Left renal pelvis (tissue), 4 donors: ENCODE measurements at places on chromosomes 12 and 14. TPM values are rescaled to one million over a fixed set of nuclear protein-coding genes. Genes with fewer than 3 reads are reported as not detected.

DNA sequence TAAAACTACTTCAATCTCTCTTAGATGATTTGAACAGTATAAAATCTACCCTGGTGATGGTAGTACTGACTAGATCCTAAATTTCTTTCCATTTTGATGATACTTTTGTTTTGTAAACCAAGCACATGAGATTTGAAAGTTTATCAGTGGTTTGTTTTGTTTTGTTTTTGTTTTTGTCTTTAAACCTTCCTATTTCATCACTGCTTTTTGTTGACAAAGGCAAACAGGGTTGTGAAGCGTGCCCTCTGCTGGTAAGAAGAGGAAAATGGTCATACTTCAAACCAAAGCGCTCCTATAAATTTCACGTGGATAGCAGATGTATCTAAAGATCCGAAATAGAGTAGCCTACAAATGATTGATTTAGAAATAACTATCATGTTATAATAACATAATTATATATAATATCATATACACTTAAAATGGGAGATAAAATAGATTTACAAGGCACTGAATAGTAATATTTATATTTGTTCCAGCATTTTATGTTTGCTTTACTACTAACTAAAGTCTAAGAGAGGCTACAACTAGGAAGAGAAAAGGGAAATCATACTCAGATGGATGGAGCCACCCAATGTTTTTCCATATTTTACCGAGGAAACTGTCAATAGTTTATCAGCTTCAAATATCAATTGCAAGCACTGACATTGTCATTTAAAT is 254.0 kb upstream of the USP15 start:
- no peak for DNase-seq

GRCh38 chr12:130185455-130186391 is 23.5 kb downstream of the FZD10 start:
- DNase-seq: no peak

DNA sequence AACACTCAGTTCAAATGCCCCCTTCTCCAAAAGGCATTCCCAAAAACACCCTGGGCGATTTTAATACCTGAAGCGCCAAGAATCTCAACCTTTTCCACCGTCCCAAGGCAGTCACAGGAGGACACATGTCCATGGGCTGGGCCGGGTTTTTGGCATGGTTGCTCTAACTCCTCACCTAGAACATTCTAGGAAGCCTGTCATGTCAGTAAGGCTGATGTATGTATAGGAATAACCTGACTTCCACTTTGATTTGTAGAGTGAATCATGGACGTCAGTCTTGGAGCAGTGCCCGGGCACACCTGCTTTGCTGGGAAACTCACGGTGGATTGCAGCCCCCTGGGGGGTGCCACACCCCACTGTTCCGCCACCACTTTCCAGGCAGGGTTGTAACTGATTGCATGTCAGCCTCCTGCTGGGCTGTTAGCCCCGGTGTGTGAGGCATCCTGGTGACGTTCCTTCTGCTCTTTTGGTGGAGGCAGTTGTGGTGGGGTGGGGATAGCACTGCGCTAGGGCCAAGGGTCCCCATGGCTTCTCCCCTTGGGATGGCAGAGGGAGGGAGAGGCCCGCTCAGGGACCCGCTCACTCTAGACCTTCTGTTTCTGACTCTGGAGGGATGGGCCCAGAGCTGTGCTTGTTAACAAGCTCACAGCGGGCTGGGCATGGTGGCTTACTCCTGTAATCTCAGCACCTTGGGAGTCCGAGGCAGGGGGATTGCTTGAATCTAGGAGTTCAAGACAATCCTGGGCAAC is 35.2 kb upstream of the FAM181A start:
- DNase-seq: no peak

DNA sequence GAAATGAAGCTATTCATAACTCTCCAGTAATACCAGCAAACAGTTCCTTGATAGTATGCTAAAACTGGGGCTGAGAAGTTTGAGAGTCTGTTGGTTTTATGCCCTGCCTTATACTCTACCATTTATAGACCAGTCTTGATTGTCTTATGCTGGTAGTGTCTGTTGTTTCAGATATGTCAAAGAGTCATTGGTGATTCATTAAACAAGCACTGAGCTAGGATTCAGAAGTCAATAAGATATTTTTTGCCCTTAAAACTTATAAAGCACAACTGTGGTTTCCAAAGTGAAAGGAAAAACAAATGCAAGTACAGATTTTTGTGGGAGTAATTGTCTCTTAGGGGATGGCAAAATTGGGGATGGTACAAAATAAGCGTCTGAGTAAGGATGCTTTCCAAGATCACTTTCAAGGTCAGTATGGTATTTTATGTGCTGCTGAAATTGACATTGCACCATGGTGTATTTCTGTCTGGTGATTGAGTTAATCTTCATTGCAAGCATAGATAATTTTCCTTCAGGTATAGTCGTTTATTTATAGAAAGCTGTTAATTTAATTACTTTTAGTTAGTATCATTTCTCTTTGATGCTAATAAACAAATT is 289.5 kb upstream of the E2F7 start:
- DNase-seq: no peak

DNA sequence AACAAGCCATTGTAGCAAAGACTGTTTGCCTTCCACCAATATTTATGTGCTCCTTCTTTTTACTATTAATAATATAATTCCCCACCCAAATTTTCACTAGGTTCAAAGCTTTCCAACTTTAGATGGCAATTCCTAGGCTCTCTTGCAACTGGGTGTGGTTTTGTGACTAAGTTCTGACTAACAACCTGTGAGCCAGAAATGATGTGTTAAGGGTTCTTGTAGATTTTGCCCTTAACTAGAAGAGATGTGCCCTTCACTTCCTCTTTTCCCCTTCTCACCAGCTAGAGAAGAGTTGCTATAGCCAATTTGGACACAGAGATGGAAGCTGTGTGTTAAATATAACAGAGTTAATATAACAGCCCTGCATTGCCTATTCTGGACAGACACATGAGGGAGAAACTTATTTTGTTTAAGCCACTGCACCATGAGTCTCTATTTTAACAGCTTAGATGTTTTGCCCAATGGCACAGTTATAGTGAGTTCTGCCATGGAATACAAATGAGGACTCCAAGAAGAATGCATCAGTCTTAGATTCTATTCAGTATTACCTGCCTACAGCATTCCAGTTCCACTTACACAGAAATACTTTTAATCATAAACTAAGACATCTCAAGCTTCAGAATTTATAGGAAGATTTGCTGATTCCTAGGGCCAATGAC is 216.2 kb downstream of the DUSP6 start:
- no peak for DNase-seq

- peak; percentile 58 for DNase-seq
These were observed 94.9 kb downstream of the NAV3 start for GRCh38 chr12:77925536-77926108.

Gene CD27
- polyA plus RNA-seq: 1.1 TPM

Gene ACYP1
- polyA plus RNA-seq: 33.0 TPM
